Activated CD4-positive, alpha-beta T cell treated with anti-CD3 and anti-CD28 coated beads, Interleukin-2, amount 10 ng/mL, durations not matched to agents 24 days and 14 days (primary cell): ENCODE measurements at places on chromosomes 7 and 10. TPM values are rescaled to one million over a fixed set of nuclear protein-coding genes. Genes with fewer than 3 reads are reported as not detected.

Gene TTYH3
- 35.6 and 38.0 TPM in 2 replicates for total RNA-seq

Gene SFRP5
- not detected in 2 replicates for total RNA-seq

Gene SPDYE11
- total RNA-seq = not detected in 2 replicates

Gene ALKBH4
- 9.9 and 10.9 TPM in 2 replicates for total RNA-seq

Gene RAB19
- total RNA-seq = 23.0 and 24.4 TPM in 2 replicates

Gene EGR2
- total RNA-seq = 178 and 201 TPM in 2 replicates

Gene VIPR2
- total RNA-seq = 1.6 and 1.7 TPM in 2 replicates

DNA sequence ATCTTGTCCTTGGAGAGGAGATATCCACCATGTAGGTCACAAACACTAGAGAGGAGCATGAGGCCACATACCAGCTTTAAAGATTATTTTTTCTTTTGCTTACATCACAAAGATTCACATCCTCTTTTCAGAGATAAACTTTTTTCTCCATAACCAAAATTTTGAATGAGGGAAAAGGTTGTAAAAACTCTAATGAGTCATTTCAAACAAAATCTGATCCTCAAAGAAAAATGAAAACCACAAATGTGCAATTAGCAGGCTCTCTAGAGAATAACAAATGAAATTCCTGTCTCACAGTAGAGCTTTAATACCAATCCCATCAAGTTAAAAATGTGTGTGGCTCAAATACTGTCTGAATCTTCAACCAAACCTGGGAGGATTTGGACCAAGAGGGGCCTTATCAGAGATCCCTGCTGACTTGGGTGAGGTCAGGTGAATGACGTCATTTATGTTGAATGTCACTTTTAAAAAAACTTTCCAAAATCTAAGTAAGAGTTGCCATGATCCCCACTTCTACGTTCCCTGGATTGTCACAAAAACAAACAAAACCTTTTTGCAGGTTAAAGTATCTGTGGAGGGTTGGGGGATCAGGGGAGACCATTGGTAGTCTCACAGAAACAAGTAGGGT lies 261.5 kb upstream of the NPSR1 start:
- no peak for DNase-seq
- H3K27me3 ChIP-seq = no peaks in the 10 kb centered on the region
- no peak overlapping the region for H3K27ac ChIP-seq
- no peaks in the 10 kb centered on the region for H3K4me1 ChIP-seq

GRCh38 chr7:114590298-114590697 lies 175.7 kb downstream of the FOXP2 start:
- no peak overlapping the region for H3K4me3 ChIP-seq
- H3K36me3 ChIP-seq = no peaks in the 10 kb centered on the region
- DNase-seq = no peak
- H3K27ac ChIP-seq = no peak overlapping the region
- H3K4me1 ChIP-seq = no peaks in the 10 kb centered on the region

- no peaks in the 10 kb centered on the region for H3K36me3 ChIP-seq
- peaks cover 54% of the 10 kb centered on the region for H3K27me3 ChIP-seq
- peak overlapping the region; percentile 64 for H3K27ac ChIP-seq
Measured at GRCh38 chr10:79904671-79905321, 44.1 kb downstream of the SFTPD start.

DNA sequence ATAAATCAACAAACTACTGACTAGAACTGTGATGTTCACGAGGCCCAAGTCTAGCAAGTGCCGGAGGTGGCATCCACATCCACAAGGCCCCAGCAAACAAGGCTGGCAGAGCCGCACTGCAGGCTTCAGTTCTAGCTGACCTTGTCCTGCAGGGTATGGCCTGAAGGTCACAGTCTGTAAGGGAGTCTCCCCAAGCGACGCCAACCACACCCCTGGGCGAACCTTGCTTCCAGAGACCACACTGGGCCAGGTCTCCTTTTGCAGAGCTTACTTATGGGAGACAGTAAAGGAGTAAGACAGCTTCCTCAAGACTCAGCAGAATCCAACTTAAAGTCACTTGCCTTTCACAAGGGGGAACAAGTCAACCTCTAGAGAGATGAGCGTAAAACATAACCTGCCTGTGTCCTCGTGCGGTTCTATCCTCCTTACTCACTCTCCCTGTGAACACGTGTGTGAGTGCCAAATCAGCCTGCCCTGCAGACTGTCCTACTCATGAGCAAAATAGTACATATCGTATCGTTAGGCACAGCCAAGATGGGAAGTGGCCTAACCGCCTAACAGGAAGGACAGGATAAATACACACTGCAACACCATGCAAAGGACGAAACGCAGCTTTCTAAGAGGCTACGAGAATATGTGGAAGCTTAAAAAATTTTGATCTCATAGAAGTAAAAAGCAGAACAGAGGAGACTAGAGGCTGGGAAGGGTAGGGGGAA lies 22.7 kb downstream of the FAM53B start:
- peak overlapping the region; percentile 46 for H3K4me3 ChIP-seq
- H3K4me1 ChIP-seq = peaks cover 73% of the 10 kb centered on the region
- peaks cover 33% of the 10 kb centered on the region for H3K36me3 ChIP-seq
- H3K27me3 ChIP-seq = no peaks in the 10 kb centered on the region
- H3K27ac ChIP-seq = peak overlapping the region; percentile 87

- H3K27me3 ChIP-seq = peaks cover 3% of the 10 kb centered on the region
- DNase-seq = no peak
Measured at GRCh38 chr10:34548466-34548865, 266.6 kb downstream of the PARD3 start.

GRCh38 chr10:5500910-5501309 lies 1.5 kb upstream of the CALML5 start:
- no peaks in the 10 kb centered on the region for H3K36me3 ChIP-seq
- no peak overlapping the region for H3K27ac ChIP-seq
- H3K4me1 ChIP-seq = no peaks in the 10 kb centered on the region
- DNase-seq = no peak

DNA sequence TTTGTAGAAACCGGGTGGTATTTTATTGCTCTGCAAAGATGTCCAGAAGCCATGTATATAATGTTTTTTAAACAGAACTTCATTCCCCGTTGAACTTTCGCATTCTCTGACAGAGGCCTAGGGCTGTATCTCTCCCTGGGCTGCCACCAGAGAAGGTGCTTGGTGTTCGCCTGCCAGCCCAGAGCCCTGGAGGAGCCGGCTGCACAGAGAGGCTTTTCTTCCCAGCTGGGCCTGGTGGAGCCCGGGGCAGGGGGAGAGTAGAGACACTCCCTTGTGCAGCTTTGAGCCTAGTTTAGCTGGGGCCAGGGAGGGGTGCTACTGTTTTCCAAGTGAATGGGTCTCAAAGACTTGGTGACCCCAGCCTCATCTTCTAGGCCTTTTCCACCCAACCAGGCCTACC lies 13.6 kb upstream of the TRIM8 start:
- H3K4me1 ChIP-seq = peaks cover 36% of the 10 kb centered on the region
- no peaks in the 10 kb centered on the region for H3K36me3 ChIP-seq

- no peak for DNase-seq
- H3K27ac ChIP-seq = peak overlapping the region; percentile 9
- H3K36me3 ChIP-seq = peaks cover 4% of the 10 kb centered on the region
- no peaks in the 10 kb centered on the region for H3K27me3 ChIP-seq
Measured at GRCh38 chr10:63553473-63553872, 32.3 kb downstream of the REEP3 start.
